ENCODE measurements at places on chromosomes 6 and 20.

GRCh38 chr6:163776196-163776905, 361.8 kb downstream of the QKI start:
- no peak for DNase-seq

- DNase-seq = no peak
These were observed 253.6 kb downstream of the CDH26 start for GRCh38 chr20:60211618-60212463.

DNA sequence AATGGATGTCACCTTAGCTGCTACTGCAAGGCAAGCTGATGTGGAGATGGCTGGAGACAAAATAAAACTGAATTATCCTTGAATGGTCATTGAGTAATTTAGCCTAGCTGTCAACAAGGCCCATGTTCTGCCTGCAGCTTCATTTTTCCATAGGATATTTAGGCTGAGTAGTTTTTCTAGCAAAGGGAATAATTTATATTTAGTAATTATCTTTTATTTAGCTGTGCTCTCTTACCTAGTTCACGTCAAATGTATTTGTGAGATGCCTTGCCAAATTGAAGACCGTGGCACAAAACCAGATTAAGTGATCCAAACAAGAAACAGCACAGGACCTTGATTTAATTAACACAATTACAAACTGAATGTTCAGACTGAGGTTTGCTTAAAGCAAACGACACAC, 77.4 kb upstream of the CEP162 start:
- DNase-seq = no peak

GRCh38 chr6:116205281-116205680, 48.6 kb downstream of the TSPYL4 start:
- DNase-seq = no peak

DNA sequence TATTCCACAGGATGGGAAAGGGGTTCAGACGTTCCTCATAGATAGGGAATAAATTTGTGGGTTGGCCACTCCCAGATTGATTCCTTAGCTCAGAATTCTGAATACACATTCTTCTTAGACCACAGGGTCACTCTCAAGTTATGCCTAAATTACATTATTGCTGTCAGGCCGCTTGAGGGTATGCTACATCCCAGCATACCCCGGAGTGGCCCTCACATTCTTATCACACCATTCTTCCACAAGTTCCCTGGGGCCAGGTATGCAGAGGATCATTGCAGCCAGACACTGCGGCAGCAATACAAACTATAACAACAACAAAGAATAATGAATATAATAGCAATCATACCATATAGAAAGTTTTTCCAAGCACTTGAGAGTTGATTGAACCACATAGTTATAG, 237.9 kb upstream of the SOX4 start:
- DNase-seq = no peak

DNA sequence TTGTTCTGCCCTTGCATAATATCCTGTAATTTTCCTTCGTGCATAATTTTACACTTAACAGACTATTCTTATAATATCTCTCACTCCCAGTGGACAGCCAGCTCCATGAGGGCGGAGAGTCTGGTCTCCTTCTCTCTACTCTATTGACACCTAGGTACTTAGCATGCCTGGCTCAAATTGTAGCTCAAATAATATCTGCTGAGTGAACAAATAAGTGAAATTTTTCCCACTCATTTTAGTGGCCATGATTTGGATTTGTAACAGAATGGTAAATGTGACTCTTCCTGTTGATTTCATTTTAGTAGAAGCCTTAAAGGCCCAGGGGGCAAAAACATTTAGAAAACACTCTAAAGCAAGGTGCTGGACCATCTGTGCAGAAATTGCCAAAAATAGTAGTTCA, 7.8 kb upstream of the DOK5 start:
- DNase-seq = no peak

DNA sequence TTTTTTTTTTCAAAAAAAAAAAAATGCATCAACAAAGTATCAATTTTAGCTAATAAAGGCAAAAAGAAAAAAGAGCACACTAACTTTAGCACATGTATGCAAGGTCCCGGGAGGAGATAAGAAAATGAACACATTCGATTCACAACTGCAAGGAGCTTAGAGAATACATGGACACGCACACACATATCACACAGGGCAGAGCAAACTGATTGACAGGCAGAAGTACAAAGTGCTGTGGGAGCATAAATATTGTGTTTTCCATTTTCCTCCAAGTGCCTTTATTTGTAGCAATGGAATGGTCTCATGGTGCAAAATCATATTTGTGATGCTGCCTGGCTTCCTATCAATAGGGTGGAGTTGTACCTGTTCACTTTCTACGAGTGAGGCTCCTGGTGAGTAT, 63.8 kb downstream of the SGK1 start:
- no peak for DNase-seq

- no peak for DNase-seq
These were observed 205.7 kb downstream of the EPM2A start for GRCh38 chr6:145529582-145529981.

GRCh38 chr6:2793534-2794151, 28.4 kb downstream of the WRNIP1 start:
- DNase-seq = no peak

DNA sequence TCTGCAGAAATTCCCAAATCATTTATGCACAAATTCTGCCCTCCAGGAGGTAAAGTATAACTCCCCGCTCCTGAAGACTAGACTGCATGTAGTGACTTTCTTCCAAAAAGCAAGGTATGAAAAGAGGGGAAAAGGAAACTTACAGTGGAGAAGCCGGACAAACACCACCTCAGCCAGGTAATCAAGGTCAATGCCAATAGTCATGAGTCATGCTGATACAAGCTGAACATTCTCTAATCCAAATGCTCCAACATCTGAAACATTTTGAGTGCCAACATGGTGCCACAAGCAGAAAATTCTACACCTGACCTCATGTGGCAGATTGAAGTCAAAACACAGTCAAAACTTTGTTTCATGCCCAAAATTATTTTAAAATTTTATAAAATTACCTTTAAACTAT, 165.6 kb downstream of the FOXA2 start:
- no peak for DNase-seq

DNA sequence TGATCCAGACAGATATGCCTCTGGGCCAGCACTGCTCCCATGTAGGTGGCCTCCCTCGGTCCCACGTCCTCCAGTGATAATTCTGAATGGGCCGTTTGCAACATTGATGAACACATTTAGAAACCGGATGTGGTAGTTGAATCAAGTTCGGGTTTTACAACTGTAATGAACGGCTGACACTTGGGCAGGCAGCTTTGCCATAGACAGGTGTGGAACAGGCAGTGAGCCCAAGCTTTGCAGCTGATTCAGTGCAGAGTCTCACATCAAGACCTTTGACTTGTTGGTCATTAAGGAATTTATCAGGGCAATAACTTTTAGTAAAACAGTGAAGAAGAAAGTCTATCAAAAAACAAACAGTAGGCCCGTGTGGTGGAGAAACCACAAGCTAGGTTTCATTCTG, 466.6 kb upstream of the AGPAT4 start:
- DNase-seq = no peak

GRCh38 chr6:16398587-16398986, 160.2 kb downstream of the GMPR start:
- no peak for DNase-seq

- DNase-seq = no peak
These were observed 364.8 kb downstream of the EPM2A start for GRCh38 chr6:145370559-145370958.

DNA sequence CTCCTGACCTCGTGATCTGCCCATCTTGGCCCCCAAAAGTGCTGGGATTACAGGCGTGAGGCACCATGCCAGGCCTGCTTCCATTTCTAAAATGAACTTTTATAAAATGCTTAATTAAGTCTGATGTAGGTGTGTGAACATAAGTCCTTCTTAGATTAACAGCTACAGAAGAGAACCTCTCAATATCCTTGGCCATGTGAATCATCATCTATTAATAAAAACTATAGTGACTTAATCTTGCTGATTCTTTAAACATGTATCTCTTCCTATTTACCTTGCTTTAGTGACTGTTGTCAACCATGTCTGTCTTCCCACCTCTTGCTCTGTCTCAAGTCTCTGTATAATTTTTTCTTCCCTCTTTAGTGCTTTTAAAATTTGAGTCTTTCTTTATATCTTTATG, 127.1 kb downstream of the JARID2 start:
- no peak for DNase-seq

- no peak for DNase-seq
These were observed 56.7 kb upstream of the APCDD1L start for GRCh38 chr20:58571693-58572427.

DNA sequence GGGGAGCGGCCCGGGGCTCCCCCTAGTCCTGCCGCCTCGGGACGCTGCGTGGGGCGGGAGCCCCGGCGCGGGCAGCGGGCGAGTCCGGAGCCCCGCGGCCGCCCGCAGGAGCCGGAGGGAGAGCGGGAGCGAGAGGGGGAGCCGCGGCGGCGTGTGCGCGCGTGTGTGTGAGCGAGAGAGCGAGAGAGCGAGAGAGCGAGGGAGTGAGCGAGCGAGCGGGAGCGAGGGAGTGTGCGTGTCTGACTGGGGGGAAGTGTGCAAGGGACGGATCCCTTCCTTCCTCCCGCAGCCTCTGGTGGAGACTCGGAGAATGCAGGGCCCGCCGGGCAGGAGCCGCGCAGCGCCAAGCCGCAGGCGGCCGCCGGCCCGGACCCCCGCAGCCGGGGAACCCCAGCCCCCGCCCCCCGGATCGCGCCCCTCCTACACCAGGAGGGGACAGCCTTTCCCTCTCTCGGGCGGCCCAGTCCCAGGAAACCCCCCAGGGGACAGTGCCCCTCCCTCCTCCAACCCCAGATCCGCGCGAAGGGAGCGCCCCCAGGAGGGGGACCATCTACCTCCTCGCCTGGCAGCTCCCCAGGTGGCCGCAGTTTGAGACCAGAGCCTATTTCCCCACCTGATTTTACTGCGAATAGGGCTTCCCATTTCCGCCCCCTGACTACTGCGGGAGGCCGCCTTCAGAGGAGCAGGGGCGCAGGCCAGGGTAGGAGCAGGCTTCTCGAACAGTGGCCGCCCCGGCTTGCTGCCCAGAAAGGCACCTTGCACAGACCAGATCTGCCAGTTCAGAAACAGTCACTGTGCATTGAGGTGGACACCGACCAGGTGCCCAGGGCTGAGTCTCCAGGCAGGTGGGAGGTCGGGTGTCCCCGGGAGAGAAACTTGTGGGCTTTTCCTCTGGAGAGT, at the start of gene CDH22:
Gene CDH22 (minus strand): TSS at position 241 of the 900 bp plus-strand sequence. CDS start 57,204 bp downstream, outside the sequence.
- DNase-seq = no peak

- DNase-seq = no peak
These were observed 37.7 kb upstream of the SLC4A11 start for GRCh38 chr20:3276680-3277015.

GRCh38 chr6:17001188-17001587, 100.7 kb upstream of the STMND1 start:
- no peak for DNase-seq

DNA sequence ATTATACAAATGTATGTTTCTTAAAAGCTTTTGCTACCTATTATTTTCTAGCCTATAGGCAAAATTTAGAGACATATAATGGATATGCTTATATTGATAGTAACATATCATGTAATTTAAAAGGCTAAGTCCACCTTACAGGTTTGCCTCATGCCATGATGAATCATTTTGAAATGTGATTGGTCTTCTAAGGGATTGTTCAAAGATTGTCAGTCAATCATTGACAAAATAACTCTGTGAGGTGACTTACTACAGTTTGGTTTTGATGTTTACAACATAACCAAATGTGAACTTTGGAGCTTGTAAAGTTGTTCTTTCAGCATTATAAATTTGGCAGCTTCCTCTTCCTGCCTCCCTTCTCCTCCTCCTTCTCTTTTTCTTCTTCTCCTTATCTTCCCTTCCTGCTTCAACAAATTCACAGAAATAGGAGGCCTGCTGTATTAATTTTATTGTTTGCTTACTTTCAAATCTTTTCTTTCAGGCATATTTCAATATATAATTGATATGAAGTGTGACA, 39.7 kb upstream of the ZFP64 start:
- DNase-seq = no peak

- DNase-seq = no peak
These were observed 83.4 kb downstream of the TCP11 start for GRCh38 chr6:35057449-35058357.

- DNase-seq = no peak
These were observed 265.6 kb upstream of the JAG1 start for GRCh38 chr20:10939331-10939941.

DNA sequence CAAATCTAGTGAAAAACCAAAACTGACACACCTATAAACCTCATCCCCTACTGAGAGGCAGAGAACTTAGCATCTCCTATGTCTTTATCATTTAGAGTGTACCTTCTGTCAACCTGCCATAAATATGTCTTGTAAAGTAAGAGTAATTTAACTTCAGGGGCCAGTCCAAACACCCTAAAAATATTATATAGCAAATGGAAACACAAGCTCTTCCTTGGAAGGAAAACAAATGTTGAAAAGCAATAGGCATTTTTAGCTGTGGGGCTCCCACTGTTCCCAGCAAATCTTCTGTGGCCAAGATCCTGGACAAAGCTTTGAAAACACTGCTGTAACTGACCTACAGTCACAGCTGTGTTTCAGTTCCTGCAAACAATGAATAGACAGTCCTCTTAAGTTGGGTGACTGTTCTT, 140.0 kb upstream of the RNF217 start:
- DNase-seq = no peak
